Epithelial cell of alveolus of lung (primary cell): ENCODE measurements at places on chromosomes 12 and 14. TPM values are rescaled to one million over a fixed set of nuclear protein-coding genes. Genes with fewer than 3 reads are reported as not detected.

SRRM4 gene
- total RNA-seq, result not detected in 2 replicates

PEBP1 gene
- 192 and 254 TPM in 2 replicates for total RNA-seq

CISTR gene
- not detected in 2 replicates for total RNA-seq

MMP19 gene
- total RNA-seq, result 21.9 and 38.4 TPM in 2 replicates

LRP1-AS gene
- total RNA-seq, result not detected in 2 replicates

RGS6 gene
- not detected in 2 replicates for total RNA-seq

PRPH gene
- not detected in 2 replicates for total RNA-seq
